Vein endothelial cell (primary cell): ENCODE measurements at places on chromosomes 12 and 14. TPM values are rescaled to one million over a fixed set of nuclear protein-coding genes. Genes with fewer than 3 reads are reported as not detected.

DUSP6 gene
- total RNA-seq = 275 and 473 TPM in 2 replicates

PTPRO gene
- total RNA-seq = not detected in 2 replicates

OSBPL8 gene
- total RNA-seq = 48.0 and 64.0 TPM in 2 replicates

MANSC1 gene
- total RNA-seq = 53.2 and 54.5 TPM in 2 replicates

PRICKLE1 gene
- 21.9 and 23.5 TPM in 2 replicates for total RNA-seq

LRTM2 gene
- total RNA-seq = 0.10 TPM in 1 of 2 replicates, not detected in the other

AQP6 gene
- not detected in 2 replicates for total RNA-seq

SDR9C7 gene
- not detected in 2 replicates for total RNA-seq

TCL1B gene
- total RNA-seq = not detected in 2 replicates

STYK1 gene
- 12.3 and 14.7 TPM in 2 replicates for total RNA-seq

CDCA4 gene
- 39.2 and 45.6 TPM in 2 replicates for total RNA-seq

RGS6 gene
- total RNA-seq = not detected in 2 replicates

TMEM119 gene
- total RNA-seq = under 0.01 and 0.10 TPM in 2 replicates

KRT75 gene
- total RNA-seq = not detected in 2 replicates

SLC39A9 gene
- 127 and 139 TPM in 2 replicates for total RNA-seq

SOX5 gene
- 1.5 and 2.6 TPM in 2 replicates for total RNA-seq

RIPK3 gene
- 4.2 and 4.9 TPM in 2 replicates for total RNA-seq

RNASE1 gene
- total RNA-seq = 34.0 and 52.4 TPM in 2 replicates
